ENCODE measurements at places on chromosomes 6 and 20.

DNA sequence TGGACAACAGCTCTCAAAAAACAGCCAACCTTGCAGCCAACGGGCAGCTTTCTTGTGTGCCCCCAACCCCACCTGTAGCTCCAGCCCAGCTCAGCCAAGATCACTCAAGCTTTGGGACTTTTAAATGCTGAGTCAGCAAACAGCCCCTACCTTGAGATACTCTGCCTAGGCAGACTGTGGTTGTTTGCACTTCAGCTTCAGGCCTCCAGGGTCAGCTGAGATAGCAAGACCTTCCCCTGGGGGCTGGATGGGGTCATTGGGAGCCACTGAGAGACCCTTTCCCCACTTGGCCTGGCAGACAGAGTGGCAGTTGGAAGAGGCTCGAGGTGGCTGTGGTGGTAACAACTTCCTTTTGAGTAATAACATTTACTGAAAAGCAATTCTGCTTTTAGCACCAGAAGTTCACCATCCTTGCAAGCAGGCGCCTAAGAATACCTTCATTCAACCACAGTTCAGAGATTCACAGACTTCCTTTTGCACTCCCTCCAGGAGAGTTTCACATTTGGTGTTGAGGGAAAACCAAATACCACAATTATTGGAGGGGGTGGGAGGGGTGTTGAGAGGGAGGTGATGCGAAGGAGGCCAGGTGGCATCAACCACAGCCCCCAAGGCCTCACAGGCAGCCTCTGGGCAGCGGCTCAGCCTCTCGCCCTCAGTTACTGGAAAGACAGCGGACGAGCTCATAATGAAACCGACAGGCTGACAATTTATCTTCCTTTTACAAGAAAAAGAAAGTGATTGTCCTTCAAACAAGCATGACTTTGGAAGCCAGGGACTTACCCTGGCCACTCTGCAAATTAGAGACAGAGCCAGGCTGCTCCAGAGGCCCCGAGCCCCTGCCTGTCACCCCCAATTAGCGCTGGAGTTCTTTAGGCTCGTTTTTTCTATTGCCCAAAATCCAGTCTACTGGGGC, 148.1 kb downstream of the CEBPB start:
- DNase-seq, result no peak

DNA sequence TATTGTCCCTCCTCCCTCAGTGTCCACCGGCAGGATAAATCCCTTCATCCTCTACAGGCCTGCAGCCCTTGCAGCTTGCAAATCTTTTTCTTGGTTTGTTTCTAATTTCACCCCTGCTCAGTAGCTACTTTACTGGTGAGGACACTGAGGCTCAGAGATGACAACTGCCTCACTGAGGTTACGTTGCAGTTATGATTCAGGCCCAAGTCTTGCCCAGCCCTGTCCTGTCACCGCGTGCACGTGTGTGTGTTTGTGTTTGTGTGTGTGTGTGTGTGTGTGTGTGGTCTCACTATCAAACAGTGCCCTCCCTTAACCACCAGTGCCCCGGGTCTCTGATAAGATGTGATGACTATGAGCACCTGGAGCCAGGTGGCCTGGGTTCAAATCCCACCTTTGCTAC, 21.1 kb downstream of the FAM110A start:
- no peak for DNase-seq

- no peak for DNase-seq
Measured at GRCh38 chr6:13454286-13455221, 32.8 kb downstream of the GFOD1 start.

DNA sequence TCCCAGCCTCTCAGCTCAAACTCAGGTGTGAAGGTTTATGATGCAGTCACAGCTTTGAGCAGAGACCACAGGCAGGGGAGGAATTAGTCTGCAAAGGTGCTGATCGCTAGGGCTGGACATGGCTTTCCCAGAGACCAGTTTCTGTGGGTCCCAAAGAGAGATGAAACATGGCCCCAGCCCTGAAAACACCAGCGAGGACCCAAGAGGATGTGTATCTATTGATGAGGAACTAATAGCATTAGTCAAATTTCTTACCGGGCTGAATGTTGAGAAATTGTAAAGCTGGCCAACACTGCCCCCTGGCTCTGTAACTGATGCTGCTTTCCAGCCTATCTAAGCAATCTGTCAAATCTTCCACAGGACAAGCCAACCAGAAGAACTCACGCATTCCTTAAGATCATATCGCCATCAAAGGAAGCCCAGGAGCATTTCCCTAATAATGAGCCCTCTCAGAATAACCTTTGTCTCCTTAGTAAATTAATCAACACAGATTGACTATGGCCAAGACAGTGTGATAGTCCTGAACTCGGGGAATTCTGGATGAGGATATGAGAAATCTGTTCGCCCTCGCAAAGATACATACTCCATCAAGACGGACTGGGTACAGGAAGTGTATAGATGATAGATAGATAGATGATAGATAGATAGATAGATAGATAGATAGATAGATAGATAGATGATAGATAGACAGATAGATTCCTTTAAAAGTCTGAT, 7.8 kb upstream of the ACSS1 start:
- DNase-seq, result no peak

- no peak for DNase-seq
Measured at GRCh38 chr6:50850223-50851048, 31.8 kb downstream of the TFAP2B start.

- no peak for DNase-seq
Measured at GRCh38 chr6:107490566-107491137, 735 bp downstream of the SOBP start.

GRCh38 chr20:49937027-49937929, 1.1 kb downstream of the RNF114 start:
- DNase-seq, result no peak
